ENCODE measurements at places on chromosomes 1 and 21.
A peak's percentile ranks its signal among the peaks of the same experiment; 100 is the strongest.

DNA sequence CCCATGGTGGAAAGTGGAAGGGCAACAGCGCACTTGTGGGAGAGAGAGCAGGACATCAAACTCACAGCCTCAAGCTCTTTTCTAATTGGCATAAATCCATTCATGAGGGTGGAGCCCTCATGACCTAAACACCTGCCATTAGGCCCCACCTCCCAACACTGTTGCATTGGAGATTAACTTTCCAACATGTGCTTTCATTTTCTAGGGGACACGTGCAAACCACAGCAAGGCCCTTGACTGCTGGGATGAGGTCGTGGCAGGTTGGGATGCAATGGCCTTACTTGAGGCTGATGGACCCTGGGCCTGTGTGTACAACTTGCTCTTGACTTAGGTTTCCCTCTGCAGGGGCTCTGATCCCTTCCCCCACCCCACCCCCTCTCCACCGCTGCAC is 35.9 kb upstream of the NEK2 start:
- DNase-seq, result no peak

- DNase-seq, result no peak
Measured at GRCh38 chr1:213094446-213094845, 43.4 kb downstream of the RPS6KC1 start.

GRCh38 chr1:215023155-215023832 is 59.2 kb upstream of the KCNK2 start:
- DNase-seq, result no peak

DNA sequence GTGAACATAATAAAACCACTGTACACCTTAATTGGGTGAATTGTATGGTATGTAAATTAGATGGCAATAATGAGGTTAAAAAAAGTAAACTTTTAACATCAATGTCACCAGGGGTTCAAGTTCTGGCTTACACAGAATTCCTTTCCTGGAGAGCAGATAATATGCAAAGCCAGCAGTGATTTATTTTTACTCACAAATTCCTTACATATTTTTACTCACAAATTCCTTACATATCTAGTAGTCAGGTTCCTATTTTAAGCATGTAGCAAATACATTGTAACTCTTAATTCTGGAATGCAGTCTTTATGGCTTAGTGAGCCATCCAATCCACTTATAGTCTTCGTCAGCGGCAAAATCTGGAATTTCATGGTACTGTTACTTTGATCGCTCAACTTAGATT is 1.3 kb upstream of the UBE4B start:
- DNase-seq, result peak; percentile 63

GRCh38 chr1:158285756-158286241 is 3.9 kb upstream of the CD1C start:
- DNase-seq, result no peak

- DNase-seq, result peak; percentile 87
Measured at GRCh38 chr1:15799004-15799867, 8.2 kb downstream of the UQCRHL start.

DNA sequence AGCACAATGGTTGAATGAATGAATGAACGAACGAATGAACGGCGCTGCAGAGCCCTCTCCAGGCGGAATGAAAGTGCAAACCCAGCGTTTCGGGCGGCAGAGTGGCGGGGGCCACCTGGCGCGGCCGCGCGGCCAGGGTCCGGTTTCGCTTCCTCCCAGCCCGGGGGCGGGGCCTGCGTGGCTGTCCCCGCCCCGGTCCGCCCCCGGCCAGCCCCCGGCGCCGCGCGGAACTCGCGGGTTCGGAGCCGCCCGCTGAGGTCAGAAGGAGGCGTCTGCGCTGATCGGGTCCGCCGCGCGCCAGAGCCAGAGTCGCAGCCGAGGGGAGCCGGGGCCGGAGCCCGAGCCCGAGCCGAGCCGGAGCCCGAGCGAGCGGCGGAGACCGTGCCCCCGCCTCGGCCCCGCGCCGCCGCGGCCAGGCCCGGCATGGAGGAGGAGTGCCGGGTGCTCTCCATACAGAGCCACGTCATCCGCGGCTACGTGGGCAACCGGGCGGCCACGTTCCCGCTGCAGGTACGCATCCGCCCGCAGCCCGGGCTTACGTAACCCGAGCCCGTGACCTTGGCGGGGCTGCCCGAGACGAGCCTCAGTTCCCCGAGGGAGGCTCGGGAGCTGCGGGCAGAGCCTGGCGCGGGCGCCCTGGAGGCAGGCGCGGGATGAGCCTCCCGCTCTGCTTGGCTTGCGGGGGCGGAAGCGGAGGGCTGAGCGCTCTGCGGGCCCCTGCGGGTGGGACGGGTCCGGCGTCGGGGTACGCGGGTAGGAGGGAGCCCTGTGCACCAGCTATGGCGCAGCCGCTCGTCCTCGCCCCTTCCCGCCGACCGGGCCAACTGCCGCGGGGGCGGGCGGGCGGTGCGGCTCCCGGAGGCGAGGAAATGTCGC is at the start of gene PDXK:
PDXK (plus strand) TSS at position 258 of the 876 bp plus-strand sequence; CDS start at position 424, 166 bp downstream.
- DNase-seq, result no peak

Data from AG04449 (cell line).